ENCODE measurements at places on chromosomes 1 and 21.

DNA sequence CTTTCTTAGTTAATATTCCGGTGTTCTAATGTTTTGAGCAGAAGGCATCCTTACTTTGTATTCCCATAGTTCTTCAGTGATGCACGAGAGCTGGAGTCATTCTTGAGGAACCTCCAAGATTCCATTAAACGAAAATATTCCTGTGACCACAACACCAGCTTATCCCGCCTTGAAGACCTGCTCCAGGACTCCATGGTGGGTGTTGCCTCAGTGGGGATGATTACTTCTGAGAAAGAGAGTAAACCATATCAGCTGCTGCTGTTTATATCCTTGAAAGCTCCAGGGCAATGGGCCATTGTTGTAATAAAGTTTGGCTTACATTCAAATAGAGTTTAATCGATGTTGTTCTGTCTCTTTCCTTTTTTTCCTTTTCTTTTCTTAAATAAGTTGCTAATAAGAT is 93.1 kb downstream of the MACF1 start:
- DNase-seq = no peak

- DNase-seq = no peak
Observed at GRCh38 chr1:115656461-115657077, 14.8 kb downstream of the VANGL1 start.

- no peak for DNase-seq
Observed at GRCh38 chr1:108719656-108720435, 7.1 kb downstream of the FNDC7 start.

GRCh38 chr21:23801292-23801691 is 1806.0 kb downstream of the MRPL39 start:
- DNase-seq = no peak

DNA sequence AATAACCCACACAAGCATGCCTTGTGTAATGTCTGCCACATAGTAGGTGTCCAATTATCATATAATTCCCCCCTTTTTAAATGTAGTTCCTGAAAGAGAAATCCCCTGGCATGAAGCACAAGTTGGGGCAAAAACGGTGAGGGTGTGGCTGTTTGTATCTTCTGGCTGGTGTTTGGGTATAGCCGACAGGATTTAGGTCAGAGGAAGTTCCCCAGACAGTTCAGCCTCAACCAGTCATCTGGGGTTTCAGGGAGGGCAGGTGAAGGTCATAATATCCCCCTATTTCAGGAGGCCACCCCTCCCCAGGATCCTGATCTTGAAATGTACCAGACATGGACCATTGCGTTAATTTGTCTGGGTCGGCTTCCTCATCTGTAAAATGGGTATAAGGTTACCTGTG is 29.1 kb upstream of the JUN start:
- no peak for DNase-seq

- DNase-seq = no peak
Observed at GRCh38 chr1:160552425-160552824, 26.9 kb downstream of the CD84 start.

- no peak for DNase-seq
Observed at GRCh38 chr1:97791251-97791650, 129.6 kb downstream of the DPYD start.

DNA sequence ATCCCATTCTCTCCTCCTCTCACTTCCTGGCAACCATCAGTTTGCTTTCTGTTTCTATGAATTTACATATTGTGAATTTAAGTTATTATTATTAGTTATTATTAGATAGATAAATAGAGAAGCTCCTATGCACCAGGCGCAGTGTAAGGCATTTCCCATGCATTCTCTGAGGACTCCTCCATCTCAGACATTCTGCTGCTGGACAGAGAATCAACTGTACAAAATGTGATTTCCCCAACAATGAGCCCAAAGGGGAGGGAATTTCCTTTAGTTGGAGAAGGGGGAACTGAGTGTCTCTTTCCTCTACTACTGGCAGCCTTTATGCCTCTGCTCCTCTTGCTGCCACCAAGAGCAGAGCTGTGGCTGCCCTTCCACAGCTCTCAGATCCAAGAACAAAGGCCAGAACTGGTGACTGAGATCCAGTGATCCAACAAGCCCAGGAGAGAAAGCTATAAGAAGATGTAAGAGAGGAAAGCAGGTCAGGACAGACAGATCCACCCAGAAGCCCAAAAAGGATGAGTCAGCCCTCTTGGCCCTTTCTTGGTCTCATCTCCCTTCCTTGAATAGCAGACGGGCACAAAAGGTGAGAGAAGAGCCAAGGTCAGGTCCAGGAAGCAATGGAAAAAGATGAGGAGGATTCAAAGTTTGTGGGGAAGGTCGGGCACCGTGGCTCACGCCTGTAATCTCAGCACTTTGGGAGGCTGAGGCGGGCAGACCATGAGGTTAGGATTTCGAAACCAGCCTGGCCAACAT is 3.5 kb upstream of the IVL start:
- DNase-seq = no peak

DNA sequence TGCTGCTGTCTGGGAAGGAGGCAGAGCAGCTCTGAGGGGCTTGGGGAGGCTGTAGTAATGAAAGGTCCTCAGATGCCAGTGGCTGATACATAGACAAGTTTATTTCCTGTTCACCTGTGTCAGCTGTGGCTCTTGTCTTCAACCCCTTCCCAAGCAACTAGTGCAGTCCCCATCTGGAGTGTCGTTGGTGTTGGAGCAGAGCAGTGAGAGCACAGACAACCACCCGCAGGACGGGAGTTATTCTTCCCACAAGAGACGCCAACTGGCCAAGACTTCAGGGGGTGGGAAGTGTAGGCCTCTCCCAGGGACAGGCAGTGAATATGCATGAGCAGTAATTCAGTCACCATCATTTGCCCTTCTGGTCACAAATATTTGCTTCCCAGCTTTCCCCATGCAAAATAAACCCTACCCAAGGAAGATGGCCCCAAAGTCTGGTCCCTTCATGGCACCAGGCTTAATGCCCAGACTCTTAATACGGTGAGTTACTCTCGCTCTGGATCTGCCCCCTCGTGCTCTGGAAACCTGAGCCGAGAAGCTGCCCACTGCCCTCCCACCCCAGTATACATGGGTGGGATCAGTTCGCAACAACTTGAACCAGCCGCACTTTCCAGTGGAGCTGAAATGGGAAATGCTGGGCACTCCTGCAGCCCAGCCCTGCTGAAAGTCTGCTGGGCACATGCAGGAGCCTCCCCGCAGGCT is 153.5 kb upstream of the COL6A1 start:
- no peak for DNase-seq

Measured in NCI-H2107 (cell line).